ACHN (cell line): ENCODE measurements at places on chromosomes 2 and 18.
A peak's percentile ranks its signal among the peaks of the same experiment; 100 is the strongest.

DNA sequence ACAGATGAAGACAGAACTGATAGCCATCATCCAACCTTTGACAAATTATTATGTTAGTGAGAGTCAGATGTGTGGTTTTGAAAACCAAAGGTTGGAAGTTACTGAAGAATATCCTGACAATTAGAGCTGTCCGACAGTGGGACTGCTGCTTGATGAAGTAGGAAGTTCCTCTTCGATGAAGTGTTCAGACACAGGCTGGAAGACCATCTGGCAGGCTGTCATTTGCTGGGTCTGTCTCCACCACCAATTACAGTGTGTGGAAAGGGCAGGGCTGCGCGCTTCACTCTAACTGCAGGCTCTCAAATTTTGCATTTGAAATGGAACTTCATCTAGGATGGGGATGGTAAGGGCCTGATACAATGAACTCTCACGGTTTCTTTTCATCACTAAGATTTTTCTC is 313.8 kb downstream of the PIK3C3 start:
- no peak for DNase-seq

GRCh38 chr2:97858442-97858841 is 137.3 kb downstream of the TMEM131 start:
- no peak for DNase-seq

GRCh38 chr2:148237911-148238310 is 217.0 kb downstream of the MBD5 start:
- DNase-seq: no peak

DNA sequence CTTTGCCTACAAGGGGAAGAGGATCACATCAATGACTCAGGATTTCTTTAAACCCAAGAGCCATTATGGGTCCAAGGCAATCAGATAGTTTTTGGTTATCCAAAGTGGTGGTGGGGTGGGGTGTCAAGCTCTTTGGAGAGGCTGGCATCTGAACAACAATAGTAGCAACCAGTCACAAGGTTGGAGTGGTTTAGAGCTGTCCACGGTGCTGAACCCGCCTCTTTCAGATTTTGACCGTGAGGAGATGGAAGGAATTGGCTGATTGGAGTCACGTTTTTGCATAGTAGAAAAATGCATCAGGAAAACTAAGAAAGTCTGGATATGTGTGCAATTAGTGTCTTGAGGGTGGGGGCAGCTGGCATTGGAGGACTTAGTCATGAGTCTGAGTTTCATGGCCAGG is 159.9 kb downstream of the LOXHD1 start:
- peak; percentile 57 for DNase-seq

- DNase-seq: no peak
These were observed 3.9 kb downstream of the KCNG2 start for GRCh38 chr18:79801641-79802040.

DNA sequence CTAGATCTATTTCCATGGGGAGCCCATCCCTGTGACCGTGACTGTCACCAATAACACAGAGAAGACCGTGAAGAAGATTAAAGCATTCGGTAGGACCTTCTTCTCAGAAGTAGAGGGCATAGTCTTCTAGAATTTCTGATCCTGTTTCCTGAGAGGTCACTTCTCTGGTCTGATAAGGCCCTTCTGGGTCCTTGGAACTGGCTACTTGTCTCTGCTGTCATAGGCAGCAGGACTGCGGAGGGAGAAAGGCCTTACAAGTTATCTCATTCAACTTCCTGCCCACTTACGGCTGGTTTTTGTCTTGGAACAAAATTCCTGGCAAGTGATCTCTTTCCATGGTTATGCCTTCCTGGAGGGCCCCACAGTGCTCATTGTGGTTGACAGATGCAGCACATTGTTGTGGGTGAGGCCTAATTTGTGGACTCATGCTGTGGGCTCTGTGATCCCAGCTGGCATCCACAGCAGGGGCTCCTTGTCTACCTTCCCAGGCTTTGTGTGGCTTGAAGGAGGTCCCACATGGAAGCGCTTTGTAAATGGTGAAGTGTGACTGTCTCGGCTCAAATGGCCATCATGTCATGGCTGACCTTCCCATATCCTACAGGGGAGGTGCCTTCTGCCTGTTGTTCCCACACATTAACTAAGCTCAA is 22.0 kb downstream of the SAG start:
- DNase-seq: no peak

- DNase-seq: no peak
These were observed 13.4 kb upstream of the ZNF512 start for GRCh38 chr2:27569398-27569797.

GRCh38 chr2:50455351-50455939 is 576.5 kb downstream of the NRXN1 start:
- DNase-seq: no peak

DNA sequence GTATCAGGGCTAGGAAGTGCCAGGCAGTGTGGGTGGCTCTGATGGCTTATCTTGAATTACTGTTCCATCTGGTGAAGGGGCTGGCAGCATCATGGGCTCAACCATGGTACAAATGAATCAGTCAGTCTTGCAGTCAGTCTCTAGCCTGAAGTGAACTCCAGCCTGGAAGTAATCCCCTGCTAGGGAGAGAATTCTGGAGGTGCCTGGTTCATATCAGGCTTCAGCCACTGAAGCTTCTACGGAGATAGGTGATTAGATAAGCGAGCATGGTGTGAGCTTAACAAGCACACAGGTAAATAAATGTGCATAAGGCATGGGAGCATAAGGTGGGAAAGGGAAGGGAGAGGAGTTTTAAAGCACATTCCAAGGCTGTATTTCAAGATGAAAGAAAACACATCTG is 541.7 kb downstream of the MBD2 start:
- no peak for DNase-seq

GRCh38 chr2:80476535-80477117 is 172.1 kb upstream of the LRRTM1 start:
- DNase-seq: no peak

- DNase-seq: no peak
These were observed 30.1 kb upstream of the COL6A3 start for GRCh38 chr2:237444071-237444470.

DNA sequence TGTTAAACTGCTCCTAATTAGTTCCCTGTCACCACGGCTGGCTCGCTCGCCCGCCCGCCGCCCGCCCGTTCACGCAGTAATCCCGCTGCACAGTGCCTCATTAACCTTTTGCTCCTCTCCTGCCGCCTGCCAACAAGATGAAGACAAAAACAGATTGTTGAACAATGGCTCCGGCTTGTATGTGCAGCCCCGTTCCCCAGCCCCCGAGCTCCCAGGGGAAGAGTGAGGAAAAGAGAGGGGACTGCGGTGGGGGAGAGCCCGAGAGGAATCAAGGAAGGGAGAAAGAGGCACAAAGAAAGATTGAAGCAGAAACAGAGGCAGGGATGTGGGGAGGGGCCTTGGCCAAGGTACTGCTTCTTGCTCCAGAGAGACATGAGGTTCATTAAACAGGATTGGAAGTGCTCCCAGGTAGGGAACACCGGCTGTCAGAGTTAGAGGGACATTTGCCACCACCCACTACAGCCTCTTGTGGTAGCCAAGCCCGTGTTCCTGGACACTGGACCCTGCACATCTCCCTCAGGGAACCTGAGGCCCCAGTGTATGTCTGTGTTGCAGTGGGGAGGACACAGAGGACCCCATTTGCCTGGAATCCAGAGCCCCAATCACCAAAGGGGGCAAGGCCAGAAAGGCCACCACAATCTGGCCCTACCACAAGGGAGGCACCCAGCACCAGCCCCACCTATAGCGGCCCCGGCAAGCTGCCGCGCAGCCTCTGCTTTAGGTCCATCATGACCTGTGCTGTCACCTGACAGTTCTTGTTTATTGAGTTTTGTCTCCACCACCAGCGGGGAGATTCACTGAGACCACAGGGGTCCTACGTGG is 38.1 kb downstream of the EMX1 start:
- no peak for DNase-seq

DNA sequence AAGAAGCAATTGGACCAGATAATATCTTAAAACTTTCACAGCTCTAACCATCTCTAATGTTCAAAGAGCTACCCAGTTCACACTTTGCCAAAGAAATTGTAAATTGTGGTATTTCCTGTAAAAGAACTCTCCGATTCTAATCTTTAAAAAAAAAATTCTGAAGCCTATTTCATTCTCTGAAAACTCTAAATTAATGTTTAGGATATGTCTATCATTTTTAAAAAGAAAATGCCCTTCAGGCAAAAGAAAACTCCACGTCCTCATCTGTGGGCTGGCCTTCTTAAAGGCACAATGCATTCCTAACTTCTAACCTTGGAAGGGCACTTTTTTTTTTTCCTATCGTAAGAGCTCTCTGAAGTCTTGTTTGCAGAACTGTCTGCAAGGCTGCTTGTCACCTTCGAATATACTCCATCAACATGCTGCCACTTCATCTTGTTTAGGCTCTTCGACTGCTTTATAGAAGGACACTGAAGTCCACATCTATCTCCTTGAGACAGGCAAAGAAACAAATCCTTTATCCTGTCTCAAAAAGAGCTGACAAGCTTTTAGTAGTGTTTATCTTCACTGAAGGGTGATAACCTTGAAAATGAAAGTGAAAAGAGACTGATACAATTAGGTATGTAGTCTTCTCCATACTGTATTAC is 124.3 kb upstream of the SLC39A10 start:
- DNase-seq: peak; percentile 57
